ENCODE measurements at places on chromosomes 2 and 18. TPM values are rescaled to one million over a fixed set of nuclear protein-coding genes. Genes with fewer than 3 reads are reported as not detected.

DNA sequence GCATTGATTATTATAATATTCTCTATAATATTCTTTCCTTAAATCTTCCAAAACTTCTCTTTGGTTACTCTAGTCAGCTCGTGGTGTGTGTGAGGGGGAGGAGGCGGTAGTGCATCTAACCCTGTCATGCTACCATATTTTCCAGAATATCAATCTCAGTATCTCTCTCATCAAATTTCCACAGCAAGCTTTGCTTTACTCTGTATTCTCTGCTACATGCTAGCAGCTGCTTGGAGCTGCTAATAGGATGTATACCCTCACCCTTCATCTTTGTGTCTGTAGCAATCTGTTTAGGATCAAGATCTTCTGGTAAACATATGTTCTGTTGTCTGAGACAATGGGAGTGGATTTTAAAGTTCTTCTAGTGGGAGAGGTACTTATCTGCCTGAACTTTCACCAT lies 303.8 kb upstream of the KLHL14 start:
- DNase-seq, result no peak

GRCh38 chr2:65294701-65295100 lies 67.1 kb downstream of the ACTR2 start:
- DNase-seq, result no peak

Gene TLX2
- polyA plus RNA-seq, result 0.06 TPM

Gene SLC19A3
- polyA plus RNA-seq, result 9.3 TPM

Gene C18orf54
- polyA plus RNA-seq, result 10.2 TPM

Gene RIT2
- polyA plus RNA-seq, result not detected
